Spleen (tissue), 13 donors: ENCODE measurements at places on chromosomes 16 and 17. TPM values are rescaled to one million over a fixed set of nuclear protein-coding genes. Genes with fewer than 3 reads are reported as not detected.

Gene KRT31
- not detected for total RNA-seq

Gene MLYCD
- total RNA-seq: 9.8 TPM

Gene KRT222
- total RNA-seq: 13.7 TPM

Gene UMOD
- not detected for total RNA-seq

Gene IRX5
- not detected for total RNA-seq

Gene RGS11
- 1.7 TPM for total RNA-seq
